ENCODE measurements at places on chromosomes 5 and 9. TPM values are rescaled to one million over a fixed set of nuclear protein-coding genes. Genes with fewer than 3 reads are reported as not detected.

GRCh38 chr5:151048526-151048925 is 28.1 kb downstream of the GPX3 start:
- DNase-seq, result no peak

DNA sequence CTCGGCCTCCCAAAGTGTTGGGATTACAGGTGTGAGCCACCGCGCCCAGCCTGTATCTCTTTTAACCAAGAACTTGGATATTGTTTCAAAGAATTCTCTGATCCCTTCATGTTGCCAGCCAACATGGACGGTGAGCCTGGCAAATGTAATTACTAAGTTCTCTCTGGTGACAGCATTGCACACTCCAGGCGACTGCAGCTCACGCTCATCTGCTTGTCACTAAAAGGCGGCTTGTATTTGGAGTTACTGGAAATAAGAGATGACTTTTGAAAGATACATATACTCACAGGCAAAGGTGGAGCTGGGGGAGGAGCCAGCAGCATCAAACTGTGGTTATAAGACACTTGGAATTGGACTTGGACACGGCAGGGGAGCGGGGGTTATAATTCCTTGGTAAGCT is 172.3 kb downstream of the SLIT3 start:
- DNase-seq, result no peak

The PTGDS gene
- not detected for total RNA-seq

The GRXCR2 gene
- not detected for total RNA-seq

- no peak for DNase-seq
Measured at GRCh38 chr9:98074115-98074990, 17.8 kb downstream of the NANS start.

The PCDHGC3 gene
- total RNA-seq, result 45.5 TPM

DNA sequence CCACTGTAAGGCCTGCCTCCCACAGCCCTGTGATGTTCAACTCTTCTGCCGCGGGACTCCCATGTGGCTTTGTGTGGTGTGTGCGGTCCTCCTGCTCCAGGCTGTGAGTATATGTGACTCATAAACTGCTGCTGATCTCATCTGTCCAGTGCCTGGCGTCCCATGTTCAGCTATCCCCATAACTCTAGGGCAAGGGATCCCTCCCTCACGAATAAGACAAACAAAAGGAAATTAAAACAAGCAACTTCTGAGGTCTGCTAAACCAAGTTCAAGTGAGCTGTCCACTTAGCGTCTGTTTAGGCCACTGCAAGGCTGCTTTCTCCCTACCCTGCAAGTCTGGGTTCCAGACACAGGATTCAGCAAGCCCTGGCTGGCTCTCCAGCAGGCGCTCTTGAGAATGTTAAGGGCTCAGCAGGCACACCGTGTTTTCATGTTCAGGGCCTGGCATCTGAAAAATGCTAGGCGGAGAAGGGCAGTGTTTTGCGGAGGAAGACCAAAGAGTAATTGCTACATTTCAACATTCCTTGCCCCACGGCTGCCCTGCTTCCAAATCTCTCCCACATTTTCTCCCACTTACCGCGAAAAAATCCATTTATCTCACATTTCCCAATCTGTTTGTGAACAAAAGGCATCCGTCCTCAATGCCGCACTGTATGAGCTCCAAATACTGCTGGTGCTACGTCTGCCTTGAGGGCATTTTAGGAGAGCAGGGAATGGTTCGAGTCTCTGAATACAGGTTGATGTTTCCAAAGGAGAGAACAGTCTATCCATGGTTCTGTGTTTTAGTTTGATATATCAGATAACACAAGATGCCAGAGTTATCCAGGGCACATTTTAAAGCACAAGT is 280.2 kb downstream of the SEMA5A start:
- DNase-seq, result peak; percentile 99

The DDX4 gene
- not detected for total RNA-seq

DNA sequence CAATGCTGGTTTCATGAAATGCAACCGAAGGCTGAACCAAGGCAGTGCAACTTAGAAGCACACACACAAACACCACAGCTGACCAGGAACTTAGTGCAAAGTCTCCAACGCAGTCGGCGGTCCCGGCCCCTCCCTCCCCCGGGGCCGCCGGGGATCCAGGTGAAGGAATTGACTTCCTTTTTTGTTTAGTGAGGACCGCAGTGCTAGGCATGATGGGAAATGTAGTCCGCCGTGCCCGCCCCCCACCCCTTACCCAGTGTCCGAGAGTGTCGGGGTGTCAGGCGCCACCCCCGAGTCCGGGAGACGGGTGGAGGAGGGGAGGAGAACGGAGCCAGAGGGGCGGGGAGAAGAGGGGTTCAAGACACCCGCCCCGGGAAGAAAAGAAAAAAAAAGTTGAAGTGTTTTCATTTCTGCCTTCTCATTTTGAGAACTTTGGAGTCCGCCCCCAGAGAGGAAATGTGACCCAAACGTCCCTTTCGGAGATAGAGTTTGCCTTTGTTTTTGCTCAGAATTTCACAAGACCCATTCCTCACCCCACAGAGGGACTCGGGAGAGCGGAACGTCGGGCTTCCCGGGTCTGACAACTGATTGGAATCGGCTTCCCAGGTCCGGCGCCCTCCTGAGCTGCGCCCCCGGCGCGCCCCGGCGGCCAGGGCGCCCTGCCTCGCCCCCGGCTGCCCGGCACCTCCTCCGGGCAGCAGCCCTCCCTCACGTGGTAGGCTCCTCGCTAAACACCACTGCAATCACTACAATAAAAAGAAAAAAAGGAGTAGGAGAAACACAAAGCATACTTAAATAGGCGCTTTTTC is 2.0 kb downstream of the IER5L start:
- DNase-seq, result peak; percentile 65

DNA sequence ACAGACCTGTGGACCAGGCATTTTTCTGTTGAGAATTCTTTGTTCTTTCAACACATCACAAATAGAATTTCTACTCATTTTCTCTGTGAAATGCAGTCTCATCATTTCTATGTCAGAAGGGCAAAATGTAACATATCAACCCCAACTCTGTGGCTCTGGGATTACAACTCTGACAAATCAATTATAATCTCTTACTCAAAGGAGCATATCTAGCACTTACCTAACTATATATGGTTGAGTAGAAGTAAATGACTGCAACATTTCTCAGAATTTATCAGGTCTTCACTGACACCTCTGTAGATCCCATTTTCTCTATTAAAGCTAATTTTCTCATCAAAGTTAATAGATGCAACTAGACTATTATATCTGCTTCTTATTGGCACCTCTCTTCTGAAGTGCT is 64.8 kb downstream of the GABRG2 start:
- no peak for DNase-seq

The DMRT3 gene
- total RNA-seq, result not detected

DNA sequence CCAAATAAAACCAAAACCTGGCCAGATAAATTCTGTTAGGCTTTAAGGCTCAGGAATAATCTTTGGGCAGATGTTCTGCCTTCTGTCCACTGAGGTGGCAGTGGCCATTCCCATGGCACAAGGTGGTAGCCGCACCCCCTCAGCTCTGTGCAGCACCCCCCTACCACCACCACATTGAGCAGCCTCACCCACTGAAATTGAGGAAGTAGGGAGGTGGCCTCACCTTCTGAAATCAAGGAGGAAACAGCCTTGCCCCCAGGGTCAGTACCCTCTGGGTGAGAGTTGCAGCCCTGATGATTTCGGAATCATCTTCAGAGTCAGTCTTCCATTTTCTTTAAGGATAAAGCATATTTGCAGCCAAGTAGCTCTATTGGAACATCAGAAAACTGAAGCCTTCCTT is 204.8 kb upstream of the PIK3R1 start:
- DNase-seq, result no peak

The FSTL4 gene
- 3.6 TPM for total RNA-seq

- DNase-seq, result peak; percentile 28
Measured at GRCh38 chr5:97142521-97143254, at the start of gene LIX1. Gene LIX1, minus strand, starts transcription at chr5:97142611. Its CDS starts 35 bp downstream, at chr5:97142576.

DNA sequence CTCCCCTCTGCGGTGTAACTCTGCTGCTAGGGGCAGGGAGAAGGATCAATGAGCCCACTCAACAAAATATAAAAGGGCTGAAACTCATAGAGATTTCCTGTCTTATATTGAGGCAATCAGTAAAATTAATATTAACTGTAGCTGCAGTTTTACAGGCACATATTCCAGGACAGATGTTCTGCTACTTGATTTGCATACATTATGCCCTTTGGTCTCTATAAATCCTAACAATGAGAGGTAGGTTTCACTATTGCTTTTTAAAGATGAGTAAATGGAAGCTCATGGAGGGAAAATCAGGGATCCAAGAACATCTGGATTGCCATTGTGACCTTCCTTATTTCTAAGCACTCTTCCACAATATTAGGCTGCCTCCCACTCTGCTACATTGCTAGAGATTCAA is 23.5 kb upstream of the TRIM32 start:
- no peak for DNase-seq

All from SJSA1 (cell line).